ENCODE measurements at places on chromosomes 11 and 22.

- DNase-seq, result no peak
These were observed 35.2 kb downstream of the PPP2R1B start for GRCh38 chr11:111730871-111731591.

DNA sequence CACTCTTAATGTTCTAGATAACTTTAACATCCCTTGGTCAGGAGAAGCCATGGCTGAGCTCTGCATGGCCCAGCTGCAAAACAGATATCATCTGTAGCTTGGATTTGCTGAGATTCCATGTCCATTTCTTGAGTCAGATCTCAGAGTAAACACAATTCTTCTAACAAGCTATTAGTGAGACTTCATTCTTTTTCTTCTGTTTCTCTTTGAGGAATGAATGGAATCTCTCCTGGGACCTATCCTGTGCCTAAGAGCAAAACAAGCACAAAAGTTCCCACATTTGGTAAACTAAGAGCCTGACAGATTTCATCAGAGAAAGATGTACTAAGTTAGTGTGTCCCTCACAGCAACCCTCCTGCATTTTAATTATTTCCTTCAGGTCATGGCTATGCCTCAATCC is 142.8 kb downstream of the MAML2 start:
- DNase-seq, result no peak

DNA sequence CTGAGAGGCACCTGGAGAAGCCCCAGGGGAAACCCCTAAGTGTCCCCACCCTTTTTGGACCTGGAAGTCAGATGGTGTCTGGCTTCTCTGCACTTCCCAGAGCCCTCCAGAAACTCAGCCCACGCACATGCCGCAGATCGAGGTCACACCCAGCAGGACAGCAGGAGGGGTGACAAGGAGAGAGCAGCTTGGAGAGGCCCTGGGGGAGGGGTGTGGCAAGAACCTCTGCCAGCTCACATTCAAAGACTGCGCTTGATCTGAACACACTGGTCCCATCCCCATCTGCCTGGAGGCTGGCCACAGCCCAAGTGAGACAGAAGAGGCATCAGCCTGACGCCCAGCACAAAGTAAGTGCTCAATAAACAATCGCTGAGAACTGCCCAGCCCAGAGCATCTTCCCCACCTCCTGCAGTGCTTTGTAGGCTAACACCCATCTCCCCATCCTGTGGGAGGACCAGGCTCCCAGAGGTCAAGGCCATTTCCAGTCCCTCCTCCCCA is 21.4 kb downstream of the TMPRSS6 start:
- no peak for DNase-seq

- DNase-seq, result no peak
These were observed 11.4 kb upstream of the MUC5AC start for GRCh38 chr11:1146365-1146764.

DNA sequence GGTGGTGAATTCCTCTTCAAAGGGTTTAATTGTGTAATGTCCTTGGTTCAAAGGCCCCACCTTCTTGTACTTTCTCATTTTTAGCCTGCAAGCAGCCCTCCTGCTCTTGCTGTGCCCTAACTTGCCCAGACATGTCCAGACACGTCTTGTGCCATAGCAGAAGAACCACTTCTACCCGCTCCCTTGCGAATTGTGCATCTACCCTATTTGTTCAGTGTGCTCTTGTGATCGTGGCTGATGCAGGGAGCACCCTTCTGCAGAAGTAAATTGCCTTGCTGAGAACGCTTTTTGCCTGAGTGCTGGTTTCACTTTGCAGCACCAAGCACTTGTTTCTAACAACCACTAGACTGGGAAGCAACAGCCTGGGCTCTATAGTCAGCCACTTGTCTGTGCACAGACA is 249.4 kb downstream of the SBF2 start:
- no peak for DNase-seq

- DNase-seq, result no peak
These were observed 9.4 kb upstream of the OPCML start for GRCh38 chr11:133541720-133542095.

DNA sequence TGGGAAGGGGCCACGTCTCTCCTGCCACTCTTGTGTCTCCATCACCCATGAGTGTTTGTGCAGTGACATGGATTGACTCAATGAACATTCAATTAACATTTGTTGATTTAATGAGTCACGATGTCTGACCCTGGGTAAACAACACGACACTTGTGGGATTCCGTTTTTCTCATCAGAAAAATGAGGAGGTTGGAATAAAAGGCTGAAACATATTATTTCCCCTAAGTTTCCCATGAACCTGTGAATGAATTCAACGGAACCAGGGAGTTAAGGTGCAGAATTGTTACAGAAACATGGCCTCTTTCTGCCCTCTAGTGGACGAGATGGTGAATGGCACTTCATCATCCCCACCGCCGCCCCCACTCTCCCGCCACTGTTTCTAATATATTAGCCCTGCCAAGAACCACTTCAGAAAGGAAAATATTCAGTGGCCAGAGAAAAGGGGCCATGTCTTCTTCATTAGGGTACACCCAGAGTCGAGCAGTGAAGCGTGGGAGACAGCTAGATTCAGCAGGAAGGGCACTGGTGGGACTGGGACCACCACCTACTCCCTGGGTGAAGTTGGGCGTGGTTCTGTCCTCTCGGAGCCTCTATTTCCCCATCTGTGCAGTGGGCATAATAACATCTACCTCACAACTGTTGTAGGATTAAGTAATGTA is 46.3 kb upstream of the SYT13 start:
- no peak for DNase-seq

DNA sequence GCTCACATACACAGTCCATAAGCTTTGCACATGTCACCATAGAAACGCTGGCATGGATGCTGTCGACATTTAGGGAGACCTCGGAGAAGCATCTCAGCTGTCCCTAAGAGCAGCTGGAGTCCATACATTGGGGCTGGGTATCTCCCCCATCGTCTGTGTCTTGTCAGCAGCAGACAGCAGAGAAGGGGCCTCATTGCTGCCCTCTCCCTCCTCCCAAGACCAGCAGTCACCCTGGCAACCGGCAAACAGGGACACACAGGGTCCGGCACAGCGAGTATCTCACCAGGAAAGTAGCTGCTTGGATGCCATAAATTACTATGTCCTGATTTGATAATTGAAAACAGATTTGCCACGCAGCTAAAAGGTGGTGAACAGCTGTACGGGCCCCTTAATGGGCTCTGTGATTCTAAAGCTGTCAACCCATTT is 84.4 kb downstream of the CD44 start:
- DNase-seq, result no peak

DNA sequence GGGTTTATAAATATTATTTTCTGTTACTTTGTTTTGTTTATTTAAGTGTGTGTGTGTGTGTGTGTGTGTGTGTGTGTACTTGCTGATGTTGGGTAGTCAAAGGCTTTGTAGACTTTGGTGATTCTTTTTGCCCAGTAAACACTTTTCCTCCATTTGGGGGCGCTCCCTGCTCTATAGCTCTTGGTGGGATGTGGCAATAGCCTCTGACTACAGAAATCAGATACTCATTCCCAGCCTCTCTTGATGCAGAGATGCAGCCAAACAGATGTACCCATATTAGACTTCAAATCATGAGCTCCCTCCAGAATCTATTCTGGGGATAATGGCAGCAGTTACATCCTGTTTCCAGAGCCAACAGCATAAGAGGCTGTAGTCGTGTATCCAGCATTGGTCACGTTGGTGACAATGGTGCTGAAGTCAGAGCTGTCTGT is 33.4 kb upstream of the APOL5 start:
- DNase-seq, result no peak

DNA sequence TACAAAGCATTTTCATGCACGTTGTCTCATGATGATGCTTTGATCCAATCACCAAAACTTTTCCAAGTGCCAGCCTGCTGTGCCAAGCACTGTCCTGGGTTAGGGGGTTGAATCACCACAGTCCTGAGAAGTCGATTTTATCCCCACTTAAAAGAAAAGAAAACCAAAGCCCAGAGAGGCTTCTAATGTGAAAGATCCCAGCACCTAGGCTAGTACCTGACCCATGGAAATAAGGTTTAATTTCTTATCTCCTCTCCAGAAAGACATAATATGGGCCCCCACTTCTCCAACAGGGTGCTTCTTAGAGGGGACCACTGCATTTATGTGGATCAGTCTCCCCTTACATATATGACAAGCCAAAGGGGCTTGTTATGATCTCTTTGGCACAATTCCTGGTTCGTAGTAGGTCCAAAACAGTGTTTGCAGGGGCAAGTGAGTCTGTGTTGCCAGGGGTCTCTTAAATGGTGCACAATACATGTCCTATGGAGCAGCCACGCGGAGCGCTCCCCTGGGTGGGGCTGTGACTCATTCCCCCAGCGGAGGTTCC is 1.9 kb upstream of the BCL9L start:
- DNase-seq, result no peak

GRCh38 chr22:23183061-23183698 is 2.9 kb downstream of the BCR start:
- DNase-seq, result peak; percentile 76

DNA sequence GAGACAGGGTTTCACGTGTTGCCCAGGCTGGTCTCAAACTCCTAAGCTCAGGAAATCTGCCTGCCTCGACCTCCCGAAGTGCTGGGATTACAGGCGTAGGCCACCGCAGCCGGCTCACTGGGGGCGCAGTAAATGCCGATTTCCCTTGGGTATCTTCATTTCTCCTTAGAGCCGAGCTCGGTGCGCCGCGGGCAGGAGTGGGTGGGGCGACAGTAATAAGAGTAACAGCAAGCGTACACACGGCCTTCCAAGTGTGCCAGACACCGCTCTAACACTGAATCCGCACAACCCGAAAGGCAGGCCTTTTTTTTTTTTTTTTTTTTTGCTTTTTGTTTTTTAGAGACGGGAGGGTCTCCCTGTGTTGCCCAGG is 500 bp upstream of the ADSL start:
- DNase-seq, result no peak

GRCh38 chr11:72012091-72012630 is 13.5 kb downstream of the IL18BP start:
- DNase-seq, result no peak

Data from RWPE2 (cell line).